ENCODE measurements at places on chromosomes 11 and 22.

- DNase-seq: no peak
Measured at GRCh38 chr11:44507491-44507890, 58.0 kb upstream of the CD82 start.

DNA sequence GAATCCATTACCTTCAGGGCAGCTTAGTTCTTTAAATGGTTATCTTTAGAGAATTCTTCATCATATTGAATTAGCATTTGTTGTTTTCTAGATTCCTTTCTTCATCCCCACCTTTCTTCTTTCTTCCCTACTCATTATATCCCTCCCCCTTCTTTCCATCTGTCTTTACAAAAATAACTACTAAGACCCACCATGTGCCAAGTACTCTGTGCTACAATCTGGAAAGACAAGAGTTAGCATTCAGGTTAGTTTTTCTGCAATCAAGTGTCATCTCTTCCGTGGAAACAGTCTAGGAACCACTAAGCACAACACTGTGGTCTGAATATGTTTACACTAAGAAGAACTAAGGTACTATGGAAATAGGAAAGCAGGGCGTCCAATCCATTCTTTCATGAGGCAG, 897.4 kb upstream of the TENM4 start:
- no peak for DNase-seq

DNA sequence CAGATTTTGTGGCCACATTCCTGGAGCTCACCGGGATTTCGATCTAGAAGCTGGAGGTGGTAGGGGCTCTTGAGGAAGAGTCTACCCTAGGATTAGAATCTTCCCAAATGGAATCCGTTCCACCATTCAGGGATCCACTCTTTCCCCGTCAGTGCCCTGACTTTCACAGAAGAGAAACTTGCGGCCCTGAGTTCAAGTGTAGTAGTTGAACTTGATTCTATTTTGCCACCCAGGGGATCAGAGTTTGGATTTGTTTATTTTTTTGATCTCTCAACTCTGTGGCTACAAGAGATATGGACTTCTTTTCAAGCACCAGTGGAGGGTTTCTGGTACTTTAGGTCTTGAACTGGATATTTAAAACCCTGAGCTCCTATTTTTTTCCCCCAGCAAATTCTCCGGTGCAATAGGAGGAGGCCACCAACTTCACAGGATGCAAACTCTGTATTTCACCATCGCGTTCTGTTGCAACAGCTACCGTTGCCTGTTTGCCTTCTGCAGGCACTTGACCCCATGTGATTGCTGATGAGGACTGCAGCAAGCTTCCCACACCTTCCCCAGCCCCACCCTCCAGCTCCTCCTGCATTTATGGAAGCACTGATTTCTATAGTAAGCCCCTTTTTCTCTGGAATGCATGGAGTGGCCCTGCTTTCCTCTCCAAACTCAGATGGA, 14.8 kb upstream of the MRGPRF start:
- DNase-seq: no peak

- no peak for DNase-seq
Measured at GRCh38 chr11:40255457-40255856, 1204.0 kb downstream of the LRRC4C start.

DNA sequence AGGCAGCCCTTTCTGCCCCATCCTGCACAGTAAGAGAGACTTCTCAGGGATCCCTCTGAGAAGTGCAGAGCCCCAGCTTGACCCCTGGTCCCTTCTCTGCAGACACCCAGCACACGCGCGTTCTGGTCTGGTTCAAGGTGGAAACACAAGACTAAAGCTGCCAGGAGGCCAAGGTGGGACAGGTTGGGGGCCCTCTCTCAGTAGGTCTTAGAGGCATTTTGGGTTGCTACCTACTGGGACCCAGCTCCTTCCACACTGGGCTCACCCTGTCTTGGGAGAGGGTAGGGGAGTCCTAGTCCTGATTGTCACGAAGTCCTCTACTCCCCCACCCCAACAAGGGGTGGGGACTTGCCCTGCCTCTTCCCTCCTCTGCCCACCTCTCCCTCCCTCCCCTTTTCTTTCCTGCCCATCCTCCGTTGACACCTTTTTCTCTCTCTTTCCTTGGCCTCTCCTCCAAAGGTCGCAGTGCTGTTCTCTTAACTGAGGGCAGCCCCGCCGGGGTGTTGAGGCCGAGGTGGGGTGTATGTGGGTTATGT, 763 bp upstream of the SOX10 start:
- no peak for DNase-seq

DNA sequence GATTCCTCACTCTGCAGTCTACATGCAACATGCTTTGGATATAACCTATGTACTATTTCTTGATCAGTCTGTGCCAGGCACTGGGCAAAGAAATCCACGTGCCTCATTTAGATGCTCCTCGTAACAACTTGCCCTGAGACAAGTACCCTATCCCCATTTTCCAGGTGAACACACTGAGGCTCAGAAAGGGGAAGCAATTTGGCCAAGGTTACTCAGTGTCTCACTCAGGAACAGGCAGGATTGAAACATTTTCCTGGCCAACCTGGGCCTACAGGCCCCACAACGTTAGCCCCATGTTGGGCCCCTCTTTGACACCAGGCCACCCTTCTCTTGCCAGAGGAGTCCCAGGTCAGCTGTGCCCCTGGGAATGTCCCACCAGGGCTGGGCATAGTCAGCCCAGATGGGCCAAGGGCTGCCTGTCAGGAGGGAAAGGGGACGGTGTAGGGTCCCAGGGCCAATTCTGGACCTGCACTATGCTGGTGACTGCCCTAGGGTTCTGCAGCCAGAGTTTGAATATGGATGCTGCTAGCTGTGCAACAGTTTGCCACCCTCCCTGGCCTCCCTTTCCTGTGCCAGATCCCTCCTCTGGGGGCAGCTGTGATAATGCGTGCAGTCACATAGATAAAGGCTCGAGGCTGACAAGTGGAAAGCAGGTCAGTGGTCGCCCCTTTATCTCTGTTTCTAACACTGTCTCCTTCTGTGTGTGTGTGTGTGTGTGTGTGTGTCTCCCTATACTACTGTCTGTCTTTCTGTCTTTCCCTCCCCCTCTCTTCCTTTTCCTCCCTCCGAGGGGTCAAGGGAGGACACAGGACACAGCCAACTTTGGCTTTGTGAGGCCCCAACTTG, 10.4 kb upstream of the EMID1 start:
- DNase-seq: no peak

DNA sequence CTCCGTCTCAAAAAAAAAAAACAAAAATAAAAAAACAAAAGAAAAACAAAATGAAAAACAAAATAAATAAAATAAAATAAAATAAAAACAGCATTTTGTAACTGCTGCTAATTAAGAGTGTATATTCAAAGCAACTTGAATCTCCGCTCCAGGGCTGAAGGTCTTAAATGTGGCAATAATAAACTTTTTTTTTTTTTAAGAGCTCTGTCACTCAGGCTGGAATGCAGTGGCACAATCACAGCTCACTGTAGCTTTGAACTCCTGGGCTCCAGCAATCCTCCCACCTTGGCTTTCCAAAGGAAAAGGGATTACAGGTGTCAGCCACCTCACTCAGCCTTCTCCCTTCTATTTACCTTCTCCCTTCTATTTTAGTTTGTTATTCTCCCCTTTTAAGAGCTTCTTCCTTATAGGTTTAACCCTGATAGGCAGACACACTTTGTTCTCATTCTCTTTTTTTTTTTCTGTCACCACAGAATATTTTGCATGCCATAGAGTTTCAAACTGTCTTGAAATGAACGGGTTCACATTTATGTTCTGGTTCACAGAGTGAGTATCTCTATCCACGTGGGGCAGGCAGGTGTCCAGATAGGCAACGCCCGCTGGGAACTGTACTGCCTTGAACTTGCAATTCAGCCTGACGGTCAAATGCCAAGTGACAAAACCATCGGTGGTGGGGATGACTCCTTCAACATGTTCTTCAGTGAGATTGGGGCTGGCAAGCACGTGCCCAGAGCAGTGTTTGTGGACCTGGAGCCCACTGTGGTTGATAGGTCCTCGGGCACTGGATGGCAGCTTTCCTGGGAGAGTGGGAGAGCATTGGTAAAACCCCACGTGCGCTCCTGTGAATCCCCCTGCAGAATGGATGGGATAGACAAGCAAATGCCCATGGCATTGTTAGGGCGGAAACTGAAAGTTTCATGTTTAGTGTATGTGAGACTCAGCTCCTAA, 19.4 kb downstream of the LRRC74B start:
- DNase-seq: no peak

GRCh38 chr11:114319716-114320328, 23.6 kb downstream of the NNMT start:
- no peak for DNase-seq

- no peak for DNase-seq
Measured at GRCh38 chr11:78415338-78415737, 2.3 kb downstream of the GAB2 start.

DNA sequence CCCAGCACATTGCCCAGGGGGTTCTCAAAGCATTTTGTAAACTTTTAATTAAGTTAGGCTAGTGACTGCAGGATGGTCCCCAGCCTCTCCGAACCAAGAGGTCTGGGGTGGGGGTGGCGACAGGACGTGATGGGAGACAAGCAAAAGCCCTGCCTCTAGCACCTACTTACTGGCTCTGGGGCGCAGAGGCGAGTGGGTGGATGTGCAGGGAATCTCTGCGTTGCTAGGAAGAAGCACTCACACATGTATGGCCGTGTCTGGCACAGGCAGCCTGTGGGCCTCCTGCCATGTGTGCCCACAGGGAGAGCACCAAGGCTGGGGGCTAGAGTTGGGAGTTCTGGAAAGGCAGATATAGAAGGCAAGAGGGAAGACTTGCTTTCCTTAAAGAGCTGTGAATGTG, 6.3 kb downstream of the OPCML start:
- DNase-seq: no peak

DNA sequence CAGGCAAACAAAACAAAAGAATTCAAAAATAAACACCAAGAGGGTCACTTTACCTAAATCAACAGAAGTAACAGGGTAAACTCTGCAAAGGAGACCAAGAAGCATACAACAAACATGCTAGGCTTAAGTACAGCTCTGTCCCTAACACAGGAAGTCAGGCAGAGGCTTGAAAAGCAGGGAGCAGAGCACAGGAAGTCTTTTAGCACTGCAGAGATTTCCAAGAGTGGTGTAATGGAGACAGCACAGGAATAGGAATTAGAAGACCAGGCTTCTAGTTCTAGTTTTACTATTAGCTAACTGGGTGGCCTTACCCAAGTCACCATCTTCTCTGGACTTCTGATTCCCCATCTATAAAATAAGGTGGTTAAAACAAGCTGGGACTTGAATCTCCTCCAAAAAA, 1.9 kb downstream of the RBFOX2 start:
- DNase-seq: no peak

DNA sequence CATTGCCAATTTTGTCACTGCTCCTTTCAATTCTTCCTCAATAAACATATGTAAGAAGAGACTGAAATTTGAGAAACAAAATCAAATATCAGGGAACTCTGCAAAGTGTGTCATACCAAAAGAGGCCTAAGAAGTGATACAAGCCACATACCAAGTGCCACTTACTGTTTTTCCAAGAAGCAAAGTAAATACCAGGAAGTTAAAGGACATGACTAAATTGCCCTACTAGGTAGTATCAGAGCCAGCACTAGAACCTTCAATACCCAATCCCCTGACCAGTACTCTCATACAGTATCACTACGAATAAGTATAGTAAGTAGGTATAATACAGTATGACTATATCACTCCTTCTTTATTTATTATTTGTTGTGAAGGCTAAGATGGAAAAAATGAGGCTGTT, 13.6 kb downstream of the MAML2 start:
- DNase-seq: no peak

DNA sequence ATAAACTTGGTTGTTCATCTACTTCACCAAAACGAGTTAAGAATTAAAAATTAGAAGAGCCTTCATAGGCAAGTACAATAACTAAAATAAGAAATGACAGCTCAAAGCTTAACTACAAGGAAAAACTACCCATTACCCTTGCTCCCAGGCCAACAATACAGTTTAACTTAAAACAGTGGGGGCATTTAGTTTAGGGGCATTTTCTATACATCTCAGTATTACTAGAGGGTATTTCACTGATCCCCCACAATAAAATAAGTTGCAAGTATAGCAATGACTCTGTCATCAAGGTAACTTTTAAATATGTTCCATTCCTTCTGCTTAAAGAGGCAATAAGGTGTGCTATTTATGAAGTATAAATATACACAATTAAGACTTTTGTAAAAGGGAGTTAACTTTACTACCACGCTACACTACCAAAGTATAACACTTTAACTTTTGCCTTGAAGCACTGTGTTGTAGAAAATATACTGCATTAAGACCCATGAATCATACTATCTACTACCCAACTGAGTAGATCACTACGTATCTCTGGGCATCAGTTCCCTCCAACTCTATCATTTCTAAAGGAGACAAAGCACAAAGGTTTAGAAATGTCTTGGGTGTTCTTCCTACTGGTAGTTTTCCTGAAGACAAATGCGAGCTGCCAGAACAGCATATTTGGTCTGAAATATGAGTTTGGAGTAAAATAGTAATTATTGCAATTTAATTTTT, 29.8 kb downstream of the CHORDC1 start:
- DNase-seq: no peak

GRCh38 chr11:48013269-48013901, 33.0 kb downstream of the PTPRJ start:
- DNase-seq: no peak

GRCh38 chr11:92902417-92902816, 67.0 kb upstream of the MTNR1B start:
- DNase-seq: no peak

DNA sequence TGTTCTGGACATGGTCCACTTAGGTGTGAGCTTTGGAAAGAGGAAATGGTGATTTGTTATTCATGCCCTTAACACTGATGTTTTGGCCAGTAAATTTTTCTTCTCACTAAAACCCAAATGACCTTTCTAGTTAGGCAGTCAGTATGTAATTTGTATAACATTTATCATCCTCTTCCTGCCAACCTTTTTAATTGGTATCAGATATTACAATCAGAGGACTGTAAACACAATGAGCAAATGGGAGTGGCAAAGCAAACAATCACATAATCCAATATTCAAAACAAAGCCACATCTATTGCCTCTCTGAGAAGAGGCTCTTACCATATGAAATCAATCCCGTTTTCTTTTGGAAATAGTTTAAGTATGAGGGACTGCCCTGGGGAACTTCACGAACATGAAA, 49.1 kb downstream of the BBOX1 start:
- no peak for DNase-seq

DNA sequence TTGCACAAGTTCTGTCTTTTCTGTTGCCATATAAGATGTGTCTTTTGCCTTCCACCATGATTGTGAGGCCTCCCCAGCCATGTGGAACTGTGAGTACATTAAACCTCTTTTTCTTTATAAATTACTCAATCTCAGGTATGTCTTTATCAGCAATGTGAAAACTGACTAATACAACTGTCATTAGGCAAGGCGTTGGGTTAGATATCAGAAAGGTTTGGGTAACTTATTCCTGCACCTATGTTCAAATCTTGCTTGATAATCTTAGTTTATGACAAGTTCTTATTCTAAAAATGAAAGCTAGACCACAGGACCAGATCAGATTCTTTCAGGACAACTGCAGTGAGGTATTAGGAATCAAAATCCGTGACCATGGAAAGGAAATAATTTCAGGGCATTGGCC, 160.6 kb upstream of the BDNF start:
- no peak for DNase-seq

DNA sequence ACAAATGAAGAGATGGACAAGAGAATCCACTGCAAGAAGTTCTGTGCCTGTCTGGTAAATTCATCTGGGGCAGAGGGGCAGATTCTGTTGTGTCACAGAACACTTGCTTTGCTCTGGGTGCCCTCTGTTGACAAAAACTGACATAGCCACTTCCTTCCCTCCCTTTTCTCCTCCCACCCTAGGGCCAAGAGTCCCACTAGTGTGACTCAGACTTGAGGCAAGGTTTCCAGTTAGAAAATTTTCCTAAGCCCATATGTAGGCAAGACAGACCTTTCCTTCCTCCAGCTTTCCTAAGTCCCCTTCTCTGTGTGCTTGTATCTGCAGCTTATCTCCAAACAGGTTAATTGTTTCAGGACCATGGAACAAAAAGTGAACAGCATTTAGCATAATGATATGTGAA, 106.8 kb downstream of the RBFOX2 start:
- DNase-seq: no peak

All from activated CD8-positive, alpha-beta memory T cell treated with anti-CD3 and anti-CD28 coated beads for 1 hour (primary cell).